ENCODE measurements at places on chromosomes 2 and 18. TPM values are rescaled to one million over a fixed set of nuclear protein-coding genes. Genes with fewer than 3 reads are reported as not detected.

Gene BMP10
- polyA plus RNA-seq, result not detected

Gene CXCR1
- not detected for polyA plus RNA-seq

Gene MFSD2B
- 0.05 TPM for polyA plus RNA-seq

DNA sequence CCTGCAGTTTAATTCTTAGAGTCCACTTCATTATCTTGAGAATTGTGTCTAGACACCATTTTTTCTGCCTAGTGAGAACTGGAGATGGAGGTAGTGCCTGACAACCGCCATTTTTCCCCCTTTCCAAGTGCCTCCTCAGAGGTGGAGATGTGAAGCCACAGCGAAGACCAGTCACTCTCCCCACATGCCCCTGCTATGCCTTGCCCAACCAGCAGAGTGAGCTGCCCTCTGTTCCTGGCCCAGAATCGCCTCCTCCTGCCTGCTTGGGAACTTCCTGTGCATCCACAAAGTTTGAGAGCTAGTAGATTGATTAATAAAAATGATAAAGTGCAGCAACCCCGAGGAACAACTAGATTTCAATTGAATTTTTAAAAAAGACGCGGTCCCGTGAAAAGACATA is 123.3 kb downstream of the CLIP4 start:
- no peak for DNase-seq

DNA sequence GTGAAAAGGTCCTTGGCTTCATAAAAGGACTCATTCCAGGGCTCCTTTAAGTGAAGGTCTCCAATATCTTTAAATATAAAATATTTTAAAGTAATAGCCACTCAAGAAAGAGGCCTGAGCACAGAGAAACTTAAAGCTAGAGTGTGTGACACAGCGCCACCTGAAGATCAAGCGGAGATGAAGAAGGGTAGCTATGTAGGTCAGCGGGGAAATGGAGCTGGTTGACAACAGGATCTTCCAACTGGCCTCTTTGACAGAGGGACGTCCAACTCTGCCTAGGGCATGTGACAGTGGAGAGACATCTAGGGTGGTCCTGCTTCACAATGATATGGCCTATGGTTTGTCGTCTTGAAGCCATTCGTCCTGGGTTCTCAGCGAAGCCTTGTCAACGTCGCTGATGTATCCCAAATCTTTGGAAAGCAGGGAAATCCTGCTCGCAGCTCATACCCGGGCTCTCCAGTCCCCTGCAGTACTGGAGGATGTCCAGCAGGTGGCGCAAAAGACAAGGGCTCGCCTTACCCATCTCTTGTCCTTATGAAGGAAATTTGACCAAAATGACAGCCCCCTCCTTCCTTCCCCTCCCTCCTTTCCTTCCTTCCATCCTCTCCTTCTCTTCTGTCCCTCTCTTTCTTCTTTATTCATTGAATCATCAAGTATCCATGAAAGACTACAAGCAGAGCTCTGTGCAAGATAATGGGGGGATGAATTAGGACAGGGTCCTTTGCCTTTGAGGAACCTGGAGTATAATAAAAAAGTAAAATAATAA is 59.6 kb downstream of the LONRF2 start:
- no peak for DNase-seq

Gene DLX1
- 2.2 TPM for polyA plus RNA-seq

DNA sequence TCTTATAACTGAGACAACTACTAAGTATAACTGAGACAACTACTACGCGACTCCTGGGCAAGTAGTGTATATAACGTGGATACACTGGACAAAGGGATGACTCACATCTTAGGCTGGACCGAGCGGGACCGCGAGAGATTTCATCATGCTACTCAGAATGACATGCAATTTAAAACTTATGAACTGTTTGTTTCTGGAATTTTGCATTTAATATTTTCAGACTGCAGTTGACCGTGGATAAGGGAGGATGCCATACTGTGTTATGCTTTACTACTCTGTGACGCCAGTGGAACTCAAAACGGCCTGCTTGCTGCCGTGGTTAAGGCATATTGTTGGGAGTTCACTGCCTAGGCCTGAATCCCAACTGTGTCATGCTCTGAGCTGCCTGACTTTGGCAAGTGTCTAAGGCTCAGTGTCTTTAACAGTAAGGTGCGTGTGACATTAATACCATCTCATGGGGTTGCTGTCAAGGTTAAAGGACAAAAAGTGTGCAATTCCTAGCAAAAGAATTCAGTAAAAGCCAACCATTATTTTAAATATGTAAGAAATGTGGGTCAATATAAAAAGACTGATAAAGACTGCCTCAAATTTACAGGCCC is 64.6 kb downstream of the BMP10 start:
- DNase-seq, result peak; percentile 41

Gene CENPA
- polyA plus RNA-seq, result 9.3 TPM

DNA sequence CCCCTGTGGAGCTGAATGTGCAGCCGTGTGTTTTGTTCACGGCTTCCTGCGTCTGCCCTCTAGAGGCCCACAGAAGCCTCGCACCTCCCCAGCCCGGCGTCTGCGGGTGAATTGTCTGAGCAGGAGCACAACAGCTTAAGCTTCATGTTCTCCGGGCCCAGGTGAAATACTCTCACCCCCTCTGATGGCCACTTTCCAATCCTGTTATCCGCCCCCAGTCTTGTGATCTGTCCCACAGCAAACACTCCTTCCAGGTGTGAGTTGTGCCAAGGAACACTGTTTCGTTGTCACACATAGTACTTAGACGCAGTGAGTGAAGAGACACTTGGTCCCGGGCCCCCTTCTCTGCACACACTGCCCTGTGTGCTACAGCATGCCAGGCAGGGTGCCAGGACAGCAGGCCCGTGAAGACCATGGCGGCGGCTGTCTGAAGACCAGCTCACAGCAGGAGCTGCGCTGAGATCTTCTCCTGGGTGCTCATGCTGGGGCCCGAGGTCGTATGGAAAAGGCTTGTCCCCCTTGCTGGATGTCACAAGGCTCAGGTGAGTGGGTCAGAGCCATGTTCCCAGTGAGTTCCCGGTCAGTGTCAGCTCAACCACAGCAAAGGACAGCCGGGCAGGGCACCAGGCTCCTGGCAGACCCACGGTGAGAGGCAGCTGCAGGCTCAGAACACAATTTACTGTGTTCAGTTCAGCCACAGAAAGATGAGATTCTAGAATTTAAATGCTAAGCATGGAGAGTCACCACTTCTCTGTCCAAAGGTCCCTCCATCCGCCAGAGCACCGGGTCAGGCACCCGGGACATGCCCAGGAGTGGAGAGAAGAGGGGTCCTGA is 6.8 kb upstream of the PXDN start:
- peak; percentile 72 for DNase-seq

- DNase-seq, result no peak
Observed at GRCh38 chr2:166784296-166784946, 103.9 kb upstream of the XIRP2 start.

- DNase-seq, result no peak
Observed at GRCh38 chr2:166468124-166469024, 25.7 kb downstream of the SCN7A start.

Gene IER3IP1
- 18.6 TPM for polyA plus RNA-seq

Gene TRIM54
- polyA plus RNA-seq, result 0.05 TPM

Gene HS6ST1
- polyA plus RNA-seq, result 34.1 TPM

GRCh38 chr2:238004077-238004830 is 37.4 kb downstream of the UBE2F start:
- DNase-seq, result no peak

GRCh38 chr2:21231985-21232384 is 108.2 kb downstream of the TDRD15 start:
- DNase-seq, result no peak

DNA sequence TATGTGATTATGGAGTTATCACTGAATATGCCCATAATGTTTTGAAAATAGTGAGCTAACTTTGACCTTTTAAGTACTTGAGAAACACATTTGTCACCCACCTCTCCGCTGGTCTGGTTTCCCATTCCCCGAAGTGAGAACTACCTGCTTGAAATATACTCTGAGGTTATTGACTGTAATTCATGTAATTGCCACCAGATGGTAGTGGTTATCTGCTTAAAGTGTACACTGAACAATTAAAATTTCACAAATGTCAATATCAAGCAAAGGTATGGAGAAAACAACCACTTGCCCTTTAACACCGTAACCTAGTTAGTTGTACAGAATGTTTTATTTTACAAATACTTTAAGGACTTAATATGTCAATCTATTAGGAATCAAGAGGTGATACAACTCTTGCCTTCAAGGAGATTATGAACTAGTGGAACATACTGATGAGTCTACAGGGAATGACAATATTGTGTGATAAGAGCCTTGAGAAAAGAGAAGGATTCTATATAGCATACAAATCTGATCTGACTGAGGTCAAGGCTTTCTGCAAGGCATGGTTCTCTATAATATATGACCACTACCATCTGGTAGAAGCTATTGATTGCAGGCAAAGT is 316.8 kb upstream of the KCNH7 start:
- no peak for DNase-seq

Gene TRIB2
- polyA plus RNA-seq, result 13.0 TPM

Gene TMEM247
- not detected for polyA plus RNA-seq

DNA sequence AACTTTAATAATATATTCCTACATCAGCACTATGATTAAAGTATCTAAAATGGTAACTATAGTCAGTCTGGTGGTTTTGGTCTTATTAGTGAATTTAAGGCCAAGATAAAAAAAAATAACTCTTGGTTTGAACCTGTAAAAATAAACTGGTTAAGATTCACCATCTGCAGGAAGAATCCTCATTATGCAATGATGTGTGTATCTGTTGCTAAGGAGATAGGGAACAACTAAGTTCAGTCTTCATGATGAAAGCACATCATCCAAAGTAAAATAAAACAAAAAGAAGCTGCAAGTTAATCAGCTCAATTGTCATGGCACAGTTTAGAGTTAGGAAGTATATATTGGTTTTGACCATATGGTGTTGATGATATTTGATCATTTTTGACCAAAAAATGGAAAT is 466.0 kb downstream of the NYAP2 start:
- DNase-seq, result peak; percentile 16

- no peak for DNase-seq
Observed at GRCh38 chr2:184767059-184767458, 168.7 kb downstream of the ZNF804A start.

- DNase-seq, result no peak
Observed at GRCh38 chr2:112690853-112691401, 29.9 kb upstream of the NT5DC4 start.

Gene RAB6D
- polyA plus RNA-seq, result 0.04 TPM

Gene MC4R
- 0.06 TPM for polyA plus RNA-seq

DNA sequence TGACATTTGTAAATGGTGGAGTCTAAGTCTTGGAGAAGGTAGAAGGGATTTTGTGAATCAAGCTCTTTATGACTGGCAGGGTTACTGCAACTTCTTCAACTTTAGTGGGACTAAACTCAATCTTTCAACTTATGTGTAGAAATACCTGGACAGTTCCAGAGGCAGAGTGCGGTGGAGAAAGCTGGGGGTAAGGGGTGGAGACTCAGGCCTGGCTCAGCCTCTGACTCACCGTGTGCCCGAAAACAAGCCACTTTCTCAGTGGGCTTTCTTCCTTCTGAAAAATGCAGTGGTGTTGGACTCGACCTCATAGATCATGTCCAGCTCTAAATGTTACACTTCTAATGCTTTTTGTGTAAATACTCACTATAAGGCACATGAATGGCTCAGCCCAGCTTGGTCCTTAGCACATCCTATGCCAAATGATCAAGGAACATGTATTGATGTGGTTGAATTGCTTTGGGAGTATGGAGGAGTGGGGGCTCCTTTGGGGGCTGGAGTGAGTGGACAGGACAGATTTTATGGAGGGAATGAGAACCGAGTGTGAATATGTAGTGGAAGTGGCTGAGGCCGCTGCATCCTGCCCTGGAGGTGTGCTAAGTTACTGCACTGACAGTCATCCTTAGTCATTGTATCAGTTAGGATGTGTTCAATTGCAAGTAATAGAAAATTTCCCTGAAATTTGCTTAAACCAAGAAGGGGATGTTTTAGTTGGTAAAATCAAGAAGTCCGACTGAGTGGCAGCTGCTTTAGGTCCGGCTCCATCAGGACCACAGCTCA is 32.2 kb upstream of the IGFBP5 start:
- DNase-seq, result no peak

DNA sequence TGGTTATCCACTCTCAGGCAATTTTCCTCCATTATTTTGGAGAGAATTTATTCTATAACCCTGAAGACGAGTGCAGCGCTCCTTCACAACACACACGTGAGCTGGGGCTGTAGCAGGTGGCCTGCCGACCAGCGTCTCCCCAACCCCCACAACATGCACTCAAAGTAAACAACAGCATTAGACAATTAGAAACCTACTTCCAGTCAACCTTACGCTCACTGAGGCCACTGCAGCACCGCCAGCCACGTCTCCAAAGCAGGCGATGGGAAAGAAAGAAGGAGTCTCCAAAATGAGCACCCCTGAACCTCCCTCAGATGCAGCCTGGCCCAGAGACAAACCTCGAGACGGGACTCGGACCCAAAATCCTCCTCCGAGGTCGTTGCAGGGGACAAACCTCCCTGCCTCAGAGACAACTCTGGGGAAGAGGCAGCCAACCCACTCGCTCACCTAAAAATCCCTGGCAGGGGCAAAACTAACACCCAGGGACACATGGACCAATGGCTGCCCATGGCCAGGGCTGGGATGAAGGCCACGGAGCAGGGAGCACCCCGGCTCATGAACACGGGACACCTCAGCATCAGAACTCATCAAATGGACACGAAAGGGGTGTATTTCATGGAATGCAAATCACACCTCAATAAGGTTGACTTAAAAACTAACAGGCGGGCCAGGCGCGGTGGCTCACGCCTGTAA is 2.6 kb downstream of the SLC66A2 start:
- no peak for DNase-seq

DNA sequence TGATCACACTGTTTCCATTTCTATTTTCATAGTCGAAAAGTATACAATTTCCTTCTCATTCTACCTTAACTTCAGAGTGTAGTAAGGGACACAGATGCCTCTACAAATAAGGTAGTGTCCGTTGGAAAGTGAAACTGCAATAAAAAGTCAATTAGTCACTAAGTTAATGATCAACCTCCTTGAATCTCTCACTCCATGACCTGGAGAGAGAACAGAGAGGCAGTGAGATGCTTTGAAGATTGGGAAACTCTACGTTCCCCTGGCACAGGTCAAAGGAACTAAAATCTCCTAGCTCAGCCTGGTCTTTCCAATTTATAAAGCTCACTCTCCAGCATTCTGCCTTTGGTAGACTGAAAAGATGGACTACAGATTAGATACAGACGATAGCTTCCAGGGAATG is 153.8 kb upstream of the ACAA2 start:
- no peak for DNase-seq

Gene LYPD6B
- 0.21 TPM for polyA plus RNA-seq

Gene HOXD10
- not detected for polyA plus RNA-seq

DNA sequence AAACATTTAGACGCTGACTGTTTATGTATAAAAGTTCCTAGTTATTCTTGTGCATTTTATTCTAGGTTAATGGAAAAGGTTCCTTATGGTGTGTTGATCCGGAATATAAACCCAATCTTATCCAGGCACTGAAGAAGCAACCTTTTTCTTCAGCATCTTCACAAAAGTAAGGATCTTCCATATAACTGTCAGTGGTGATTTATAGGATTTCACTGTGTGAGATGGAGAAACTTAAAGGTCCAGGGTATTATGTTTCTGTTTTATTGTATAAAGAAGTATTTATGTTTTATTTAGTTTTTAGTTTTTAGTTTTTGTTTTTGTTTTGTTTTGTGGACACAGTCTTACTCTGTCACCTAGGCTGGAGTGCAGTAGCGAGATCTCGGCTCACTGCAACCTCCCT is 171.0 kb upstream of the STON1 start:
- DNase-seq, result no peak
